ENCODE measurements at places on chromosomes 6 and 20. TPM values are rescaled to one million over a fixed set of nuclear protein-coding genes. Genes with fewer than 3 reads are reported as not detected.

GRCh38 chr20:35066194-35066593 lies 26.4 kb downstream of the TRPC4AP start:
- H3K4me3 ChIP-seq: no peak overlapping the region
- H3K4me1 ChIP-seq: peaks cover 39% of the 10 kb centered on the region
- no peak overlapping the region for H3K27ac ChIP-seq

DNA sequence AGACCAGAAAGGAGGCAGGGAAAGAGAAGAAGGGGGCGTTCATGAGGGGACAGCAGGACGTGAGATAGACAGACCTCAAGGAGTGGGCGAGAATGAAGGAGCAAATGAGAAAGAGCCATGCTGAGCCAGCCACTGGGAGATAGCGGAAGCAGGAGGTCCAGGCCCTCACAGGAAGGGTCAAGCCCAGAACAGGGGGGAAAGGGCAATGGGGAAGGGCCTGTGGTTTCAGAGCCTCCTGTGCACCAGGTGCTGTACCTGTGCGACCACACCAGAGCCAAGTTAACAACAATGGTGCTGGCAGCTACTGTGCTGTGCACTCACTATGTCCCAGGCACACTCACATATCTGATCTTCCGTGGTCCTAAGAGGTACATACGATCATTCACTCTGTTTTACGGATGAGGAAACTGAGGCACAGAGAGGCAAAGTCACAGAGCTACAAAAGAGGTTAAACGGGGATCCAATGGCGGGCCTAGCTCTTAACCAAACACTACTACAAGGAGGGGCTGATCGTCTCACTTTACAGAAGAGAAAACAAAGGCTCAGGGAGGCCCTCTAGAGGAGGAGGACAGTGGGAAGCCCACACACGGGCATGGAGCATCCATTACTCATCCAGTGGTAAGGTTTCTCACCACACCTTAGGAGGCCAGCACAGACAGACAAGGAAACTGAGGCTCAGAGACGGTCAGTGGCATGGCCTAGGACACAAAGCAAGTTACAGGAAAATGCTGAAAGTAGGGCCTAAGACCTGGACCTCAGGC lies 129.1 kb downstream of the PREX1 start:
- H3K4me3 ChIP-seq: no peak overlapping the region
- peaks cover 12% of the 10 kb centered on the region for H3K36me3 ChIP-seq
- H3K27ac ChIP-seq: peak overlapping the region; percentile 75

DNA sequence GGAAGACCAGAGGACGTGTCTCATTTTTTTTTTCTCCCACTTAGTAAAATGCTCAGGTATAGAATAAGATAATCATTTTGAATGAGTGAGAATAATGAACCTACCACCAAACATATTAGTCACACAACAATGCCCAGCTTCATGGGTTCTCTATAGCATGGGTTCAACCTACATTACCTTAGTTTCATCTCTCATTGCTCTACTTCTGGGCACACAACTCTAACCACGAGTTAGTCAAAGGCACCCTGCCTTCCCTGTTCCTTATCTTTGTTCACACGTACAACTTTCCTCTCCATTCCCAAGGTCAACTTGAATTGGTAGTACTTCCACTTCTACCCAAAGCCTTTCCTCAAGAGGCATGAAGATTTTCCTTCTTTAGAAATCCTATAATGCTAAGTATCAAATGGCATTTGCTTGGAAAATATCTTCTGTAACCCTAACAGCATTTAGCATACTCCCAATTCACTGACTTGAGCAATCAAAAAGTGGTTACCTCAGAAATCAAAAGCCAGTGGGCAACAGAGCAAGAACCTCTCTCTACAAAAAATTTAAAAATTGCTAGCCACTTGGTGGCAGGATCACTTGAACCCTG lies 20.9 kb downstream of the DEK start:
- peaks cover 53% of the 10 kb centered on the region for H3K36me3 ChIP-seq
- no peak overlapping the region for H3K27ac ChIP-seq
- no peak for DNase-seq
- H3K4me1 ChIP-seq: no peaks in the 10 kb centered on the region

- H3K4me3 ChIP-seq: no peak overlapping the region
- H3K4me1 ChIP-seq: no peaks in the 10 kb centered on the region
- no peak overlapping the region for H3K27ac ChIP-seq
- H3K36me3 ChIP-seq: no peaks in the 10 kb centered on the region
Measured at GRCh38 chr6:78324213-78324612, 543.1 kb upstream of the IRAK1BP1 start.

GRCh38 chr6:46745973-46746372 lies 760 bp upstream of the ANKRD66 start:
- H3K4me3 ChIP-seq: no peak overlapping the region
- no peak for DNase-seq
- no peaks in the 10 kb centered on the region for H3K36me3 ChIP-seq
- H3K27ac ChIP-seq: no peak overlapping the region
- H3K4me1 ChIP-seq: no peaks in the 10 kb centered on the region

Gene ZNF165
- total RNA-seq: 0.55 TPM

Gene ABRACL
- 4.3 TPM for total RNA-seq

Measured in left ventricle myocardium inferior (tissue), 1 donor.